Amygdala (tissue), 56 donors: ENCODE measurements at places on chromosomes 1 and 21.
A peak's percentile ranks its signal among the peaks of the same experiment; 100 is the strongest.

- DNase-seq, result no peak
Measured at GRCh38 chr1:102732927-102733326, 375.4 kb downstream of the COL11A1 start.

DNA sequence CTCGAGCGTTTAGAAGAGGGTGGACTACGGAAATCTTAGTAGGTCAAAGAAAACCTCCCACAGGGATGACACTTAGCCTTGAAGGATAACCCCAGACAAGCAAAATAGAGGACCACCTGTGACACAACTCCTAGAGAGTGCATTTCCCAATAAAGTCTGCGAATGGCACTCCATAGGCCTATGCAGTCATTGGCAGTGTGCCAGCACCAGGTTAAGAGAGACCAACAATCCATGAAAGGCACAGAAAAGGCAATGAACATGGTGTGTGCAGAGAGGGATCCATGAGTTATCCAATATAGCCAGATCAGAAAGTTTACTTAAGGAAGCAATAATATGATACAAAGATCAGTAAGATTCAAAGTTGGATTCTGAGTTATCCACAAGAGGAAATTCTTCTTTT is 45.2 kb upstream of the FMO2 start:
- DNase-seq, result no peak

DNA sequence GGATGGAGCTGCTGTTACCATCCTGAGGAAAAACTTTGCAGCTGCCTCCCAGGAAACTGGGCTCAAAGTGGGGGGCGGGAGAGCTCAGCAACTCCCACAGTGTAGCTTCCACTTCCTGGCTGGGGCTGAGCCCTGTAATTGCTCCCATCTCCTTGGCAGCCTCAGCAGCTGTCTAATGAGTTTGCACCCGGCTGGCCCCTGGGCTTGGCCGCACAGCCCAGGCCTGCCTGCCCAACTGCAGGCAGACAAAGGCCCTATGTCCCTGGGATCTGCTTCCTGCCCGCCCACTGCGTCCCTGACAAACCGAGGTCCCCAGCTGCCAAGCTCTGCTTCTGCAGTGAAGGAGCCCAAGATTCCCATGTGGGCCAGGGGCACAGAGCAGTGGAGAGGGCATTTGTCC is 30.1 kb downstream of the EDN2 start:
- peak; percentile 60 for DNase-seq

DNA sequence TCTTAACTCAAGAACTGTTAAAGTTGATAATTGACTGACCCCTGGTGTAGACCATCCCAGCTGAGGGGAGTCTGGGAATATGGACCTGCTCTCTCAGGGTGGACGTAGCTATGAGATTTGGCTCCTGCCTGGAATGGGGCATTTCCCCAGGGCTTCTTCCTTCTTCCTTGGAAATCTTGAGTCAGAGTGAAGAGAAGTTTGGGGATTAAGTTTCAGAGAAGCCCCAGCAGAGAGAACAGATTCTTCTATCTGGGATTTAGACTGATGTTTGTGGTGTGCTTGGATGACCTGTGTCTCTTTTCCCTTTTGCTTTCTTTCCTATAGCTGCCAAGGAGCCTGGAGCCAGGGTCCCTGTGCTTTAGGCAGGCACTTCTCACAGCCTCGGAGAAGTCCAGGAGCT is 13.2 kb downstream of the AKR1A1 start:
- no peak for DNase-seq

GRCh38 chr1:7659514-7659913 is 111.6 kb upstream of the VAMP3 start:
- DNase-seq, result no peak

- no peak for DNase-seq
Measured at GRCh38 chr1:102241431-102242338, 245.0 kb upstream of the OLFM3 start.

- no peak for DNase-seq
Measured at GRCh38 chr21:34524646-34525601, 12.9 kb upstream of the KCNE1 start.

DNA sequence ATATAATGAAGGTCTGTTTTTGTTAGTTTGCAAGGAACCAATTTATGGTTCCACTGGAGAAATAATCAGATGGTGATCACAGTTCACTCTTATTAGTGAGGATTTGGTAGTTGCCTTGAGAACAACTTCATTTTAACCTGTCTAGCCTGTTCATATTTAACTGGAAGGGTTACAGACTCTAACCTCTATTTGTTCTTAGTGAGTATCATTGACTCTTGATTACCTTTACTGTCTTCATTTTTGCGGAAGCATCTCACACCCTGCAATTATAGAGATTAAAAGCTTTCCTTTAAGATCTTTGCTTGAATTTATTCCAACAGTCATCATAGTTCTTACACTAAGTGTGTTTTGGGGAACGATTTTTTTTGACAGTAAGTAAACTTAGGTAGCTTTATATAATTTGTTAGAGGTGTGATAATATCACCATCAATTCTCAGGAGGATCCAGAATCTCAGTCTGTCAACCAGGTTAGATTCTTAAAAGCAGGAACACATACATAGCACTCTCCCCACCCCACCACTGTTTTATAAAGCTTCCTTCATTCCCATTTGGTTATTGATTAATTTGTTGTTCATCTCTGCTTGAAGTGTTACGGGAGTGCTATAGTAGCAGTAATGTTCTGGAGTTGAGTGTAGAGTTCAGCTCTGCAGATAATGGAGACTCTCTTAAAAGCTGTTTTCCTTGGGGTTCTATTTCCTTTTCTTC is 30.1 kb downstream of the B3GALT2 start:
- DNase-seq, result no peak

DNA sequence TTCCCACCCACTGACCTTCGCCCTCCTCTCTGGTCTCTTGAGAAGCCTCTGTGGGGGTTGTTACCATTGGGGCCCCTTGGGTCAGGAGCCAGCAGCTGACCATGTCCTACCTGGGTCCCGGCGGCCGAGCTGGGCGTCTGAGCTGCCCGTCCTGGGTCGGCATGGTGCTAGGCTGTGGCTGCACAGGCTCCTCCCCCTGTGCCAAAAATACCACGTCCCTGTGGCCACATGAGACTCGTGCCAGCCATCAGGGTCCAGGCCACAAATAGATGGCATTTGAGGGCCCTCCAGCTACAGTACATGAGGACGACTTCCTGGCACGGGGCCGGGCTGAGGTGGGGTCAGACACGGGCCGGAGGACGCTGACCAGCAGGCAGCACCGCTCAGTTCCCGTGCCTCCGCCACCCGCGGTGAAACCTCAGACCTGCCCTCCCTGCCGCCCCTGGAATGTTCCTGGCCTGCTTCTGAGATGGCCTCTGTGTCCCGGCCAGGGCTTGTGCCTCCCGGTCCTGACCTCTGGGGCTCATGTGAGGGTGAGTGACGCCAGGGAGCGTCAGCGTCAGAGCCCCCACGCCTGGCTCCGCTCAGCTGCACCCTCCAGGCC is at the start of gene PERM1:
TSS of gene PERM1 (minus strand) at position 139 of the 604 bp plus-strand sequence. CDS start 1,064 bp downstream, outside the sequence.
- no peak for DNase-seq

DNA sequence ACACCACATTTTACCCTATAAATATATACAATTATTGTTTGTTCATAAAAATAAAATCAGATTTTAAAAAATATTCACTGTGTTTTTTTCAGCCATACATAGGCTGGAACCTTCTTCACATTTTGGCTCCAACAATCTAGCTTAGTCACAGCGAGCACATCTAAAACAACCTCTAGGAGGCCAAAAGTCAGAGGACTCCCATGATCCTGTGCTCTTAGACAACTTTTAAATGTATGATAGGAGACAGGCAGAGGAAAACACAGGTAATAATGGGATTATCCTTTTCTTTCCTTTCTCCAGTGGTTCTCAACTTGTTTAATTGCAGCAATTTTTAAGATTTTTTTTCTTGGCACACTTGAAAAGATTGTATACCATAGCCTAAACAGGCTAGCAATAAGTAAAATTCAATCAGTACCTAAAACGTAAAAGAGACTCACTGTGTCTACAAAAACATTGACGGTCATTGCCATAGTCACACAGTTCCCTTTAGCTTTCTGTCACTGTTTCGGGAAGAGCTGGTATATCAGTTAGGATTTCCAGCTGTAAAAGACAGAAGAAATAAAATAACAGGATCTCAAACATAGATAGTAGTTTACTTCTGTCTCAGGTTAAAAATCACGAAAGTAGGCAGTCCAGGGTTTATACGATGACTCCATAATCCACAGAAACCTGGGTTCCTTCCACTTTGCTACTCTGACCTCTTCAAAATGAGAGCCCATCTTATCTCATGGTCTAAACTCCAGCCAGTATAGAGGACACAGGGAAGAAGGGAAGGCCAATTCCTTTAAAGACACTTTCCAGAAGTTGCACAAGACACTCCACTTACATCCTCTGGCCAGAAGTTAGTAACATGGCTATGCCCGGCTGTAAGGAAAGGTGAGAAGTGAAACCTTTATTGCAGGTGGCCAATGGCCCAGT is 39.2 kb upstream of the CR1L start:
- DNase-seq, result no peak
